ENCODE measurements at places on chromosomes 3 and 15.

DNA sequence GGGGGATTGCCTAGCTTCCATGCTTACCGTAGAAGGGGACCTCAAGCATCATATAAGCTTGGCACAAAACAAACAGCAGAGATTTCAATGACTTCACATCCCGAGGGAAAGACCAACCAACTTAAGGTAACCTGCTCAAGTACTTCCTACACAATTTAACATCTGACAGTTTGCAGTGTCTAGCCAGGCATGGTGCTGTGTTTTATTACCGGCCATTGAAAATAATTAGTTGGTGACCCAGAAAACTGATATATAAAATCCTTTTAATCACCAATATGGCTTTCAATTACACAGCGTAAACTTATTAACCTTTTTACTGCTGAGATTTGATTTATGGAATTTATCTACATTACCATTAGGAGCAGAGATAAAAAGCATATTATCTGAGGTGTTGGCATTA is 268.3 kb downstream of the ARRDC4 start:
- DNase-seq: no peak

GRCh38 chr15:62880278-62880677 is 162.3 kb upstream of the TPM1 start:
- no peak for DNase-seq

- DNase-seq: no peak
Observed at GRCh38 chr3:119681279-119681678, 4.1 kb upstream of the COX17 start.

DNA sequence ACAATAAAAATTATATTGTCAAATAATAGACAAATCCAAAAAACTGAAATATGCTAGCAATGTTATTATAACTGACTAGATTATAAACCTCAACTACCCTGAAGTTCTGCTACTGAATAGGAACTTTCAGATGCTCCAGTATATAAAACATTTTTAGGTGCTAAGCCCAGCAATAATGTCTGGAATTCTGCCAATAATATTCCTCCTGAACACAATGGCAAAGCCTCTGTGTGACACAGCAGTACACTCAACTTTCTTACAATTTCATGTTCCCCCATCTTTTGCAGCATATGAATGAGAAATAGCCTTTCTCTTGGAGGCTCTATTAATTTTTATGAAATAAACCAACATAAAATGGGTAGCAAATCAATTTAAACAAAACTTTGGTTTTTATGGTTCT is 29.5 kb downstream of the ATOSA start:
- no peak for DNase-seq

Measured in stimulated activated naive CD8-positive, alpha-beta T cell treated with anti-CD3 and anti-CD28 coated beads, Interleukin-15, amount 100 ng/mL, for 72 hours (primary cell).